ENCODE measurements at places on chromosomes 2 and 18. TPM values are rescaled to one million over a fixed set of nuclear protein-coding genes. Genes with fewer than 3 reads are reported as not detected.

DNA sequence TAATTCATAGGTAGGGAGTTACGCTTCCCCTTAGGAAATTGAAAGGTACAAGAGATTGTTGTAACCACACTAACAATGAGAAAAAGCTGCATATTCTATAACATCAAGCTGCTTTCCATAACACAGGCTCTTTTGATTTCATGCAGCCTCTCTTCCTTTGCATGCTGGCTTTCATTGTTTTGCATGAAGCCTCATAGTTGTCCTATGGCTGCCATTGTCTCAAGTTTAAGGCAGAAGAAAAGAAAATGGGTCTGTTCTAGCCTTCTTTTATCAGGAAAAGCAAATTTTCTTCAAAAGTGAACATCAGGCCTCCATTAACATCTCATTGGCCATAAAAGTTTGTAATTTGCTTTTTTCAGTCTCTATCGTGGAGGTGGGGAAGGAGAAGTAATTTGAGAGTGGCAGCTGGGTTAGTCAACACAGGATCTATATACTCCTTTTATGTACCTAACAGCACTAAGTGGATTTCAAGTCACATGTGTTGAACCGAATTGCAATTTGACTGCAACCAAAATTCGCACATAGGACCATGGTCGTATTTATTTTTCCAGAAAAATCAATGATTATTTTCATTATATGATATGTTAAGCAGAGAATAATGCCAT lies 248.5 kb upstream of the RND3 start:
- no peak for DNase-seq

DNA sequence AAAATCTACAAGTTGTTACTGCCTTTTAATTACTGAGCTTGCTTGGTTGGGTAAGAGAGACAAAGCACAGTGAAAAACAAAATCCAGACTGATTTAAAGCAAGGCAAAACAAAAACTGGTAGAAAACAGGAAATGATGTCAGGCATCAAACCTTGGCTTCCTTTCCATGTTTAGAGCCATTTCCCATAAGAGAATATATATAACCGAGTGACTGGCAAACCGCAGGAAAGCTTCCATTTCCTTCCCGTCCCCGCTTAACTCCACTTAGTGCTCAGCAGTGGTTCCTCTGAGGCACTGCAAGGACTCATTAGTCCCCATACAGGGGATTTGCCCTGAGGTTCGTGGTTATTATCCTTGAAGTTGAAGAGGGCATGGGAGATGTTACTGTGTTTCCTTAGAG lies 446.3 kb downstream of the LPIN1 start:
- no peak for DNase-seq

DNA sequence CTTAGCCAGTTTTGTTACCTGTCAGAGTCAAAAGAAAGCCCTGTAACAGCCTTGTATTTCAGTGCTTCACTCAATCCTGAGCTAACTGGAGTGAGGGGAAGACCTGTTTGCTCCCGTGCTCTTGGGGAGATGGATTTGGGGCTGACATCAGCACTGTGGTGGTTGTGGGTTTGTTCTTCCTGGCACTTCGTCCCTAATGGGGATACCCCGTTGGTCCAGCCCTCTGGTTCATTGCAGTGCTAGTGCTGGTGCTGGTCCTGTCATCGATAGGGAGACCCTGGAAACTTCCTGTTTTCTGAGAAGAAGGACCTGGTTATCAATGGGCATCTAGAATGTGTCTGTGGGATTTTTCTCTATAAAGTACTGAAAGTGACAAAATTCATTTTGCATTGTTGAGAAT lies 205.4 kb downstream of the ZNF407 start:
- DNase-seq = no peak

GRCh38 chr2:218010140-218010983 lies 7.6 kb upstream of the TNS1 start:
- DNase-seq = peak; percentile 37

DNA sequence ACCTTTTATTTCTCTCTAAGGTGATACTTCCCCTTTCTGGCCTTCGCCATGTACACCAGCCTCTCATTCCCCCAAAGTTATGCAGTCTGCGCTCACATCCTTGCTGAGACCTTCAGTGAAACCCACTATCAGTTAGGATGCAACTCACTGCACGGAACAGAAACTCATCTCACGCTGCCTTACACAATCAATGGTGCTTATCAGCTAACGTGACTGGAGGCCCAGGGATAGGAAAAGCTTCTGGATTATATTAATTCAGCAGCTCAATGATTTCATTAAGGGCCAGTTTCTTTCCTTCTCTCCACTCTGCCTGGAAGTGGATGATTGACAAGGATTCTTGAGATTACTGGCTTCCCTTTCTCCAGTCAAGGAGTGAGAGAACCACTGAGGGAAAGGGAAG lies 44.8 kb downstream of the CDH2 start:
- no peak for DNase-seq

DNA sequence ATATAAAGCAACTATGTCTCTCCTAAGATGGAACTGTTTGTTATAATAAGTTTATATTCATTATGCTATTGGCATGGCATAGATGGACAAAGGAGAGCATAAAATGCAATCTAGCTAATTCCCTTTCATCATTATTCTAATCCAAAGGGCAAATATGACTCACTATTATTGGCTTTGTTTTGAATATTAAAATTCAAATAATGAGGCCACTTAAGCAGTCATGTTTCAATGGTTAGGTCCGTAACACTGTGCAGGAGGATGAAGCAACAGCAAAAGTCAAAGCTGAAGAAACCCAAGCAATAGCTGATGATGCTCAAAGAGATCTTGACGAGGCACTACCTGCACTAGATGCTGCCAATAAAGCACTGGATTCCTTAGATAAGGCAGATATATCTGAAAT lies 177.1 kb downstream of the TRABD2A start:
- no peak for DNase-seq

GRCh38 chr2:3948191-3948590 lies 244.8 kb downstream of the DCDC2C start:
- no peak for DNase-seq

GRCh38 chr18:58970943-58971790 lies 106.5 kb downstream of the ZNF532 start:
- no peak for DNase-seq

DNA sequence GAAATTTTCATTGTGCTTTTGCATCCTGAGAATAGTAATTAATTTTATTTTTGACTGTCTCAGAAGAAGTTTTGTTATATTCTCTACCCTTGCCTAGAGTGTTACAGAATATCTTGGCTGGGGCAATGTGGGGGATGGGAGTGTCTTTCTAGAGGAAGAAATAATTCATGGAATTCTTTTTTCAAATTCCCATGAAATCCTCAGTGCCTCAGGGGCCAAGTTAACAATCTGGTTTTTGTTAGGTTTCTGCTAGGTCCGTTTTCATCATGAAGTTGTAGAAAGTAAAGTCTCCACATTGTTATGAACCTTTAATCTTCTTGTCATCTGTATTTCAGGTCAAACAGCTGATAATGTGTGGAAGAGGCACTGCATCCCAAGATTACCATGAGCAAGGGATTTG lies 145.6 kb upstream of the GYPC start:
- no peak for DNase-seq

- DNase-seq = no peak
These were observed 261.1 kb upstream of the ZEB2 start for GRCh38 chr2:144780983-144781382.

GRCh38 chr2:212364112-212364985 lies 174.3 kb downstream of the ERBB4 start:
- DNase-seq = no peak

MAPRE3 gene
- polyA plus RNA-seq = 112 TPM

SIX3 gene
- polyA plus RNA-seq = 0.20 TPM

CYB5A gene
- 126 TPM for polyA plus RNA-seq

RUFY4 gene
- 0.17 TPM for polyA plus RNA-seq

All from testis (tissue), 5 donors.